Cardiac muscle cell (in vitro differentiated cells and primary cell): ENCODE measurements at places on chromosomes 11 and 22. TPM values are rescaled to one million over a fixed set of nuclear protein-coding genes. Genes with fewer than 3 reads are reported as not detected.

- H3K4me1 ChIP-seq, result no peaks in the 10 kb centered on the region
- H3K36me3 ChIP-seq, result no peaks in the 10 kb centered on the region
- no peak overlapping the region for H3K4me3 ChIP-seq
- H3K27ac ChIP-seq, result no peak overlapping the region
- H3K27me3 ChIP-seq, result no peaks in the 10 kb centered on the region
Observed at GRCh38 chr11:110174645-110175310, 81.6 kb downstream of the ZC3H12C start.

DNA sequence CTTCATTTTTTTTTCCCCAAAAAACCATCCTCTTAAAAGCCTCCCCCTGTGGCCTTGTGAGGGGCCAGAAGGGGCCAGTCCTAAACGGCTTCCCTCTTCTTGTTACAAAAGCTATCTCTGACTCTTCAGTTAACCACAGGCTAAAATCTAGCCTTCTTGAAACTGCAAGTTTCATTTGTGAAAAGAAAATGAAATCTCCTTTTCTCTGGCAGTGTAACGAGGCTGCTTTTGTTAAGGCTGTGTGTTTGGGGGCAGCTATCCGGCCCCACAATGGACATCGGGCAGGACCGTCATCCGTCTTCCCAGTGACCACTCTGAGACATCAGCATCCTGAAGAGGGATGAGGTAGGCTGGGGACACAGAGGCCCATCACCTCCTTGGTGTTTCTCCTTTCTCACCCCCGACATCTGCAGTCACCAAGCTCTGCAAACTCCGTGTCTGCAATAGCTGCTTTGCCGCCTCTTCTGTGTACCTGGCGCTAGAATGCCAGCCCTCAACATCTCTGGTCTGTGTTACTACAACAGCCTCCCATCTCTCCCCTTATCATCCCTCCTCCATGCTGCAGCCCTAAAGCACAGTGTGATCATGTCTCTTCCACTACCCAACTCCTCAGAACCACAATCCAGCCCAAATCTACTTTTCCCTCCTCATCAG lies 94.0 kb downstream of the RCN1 start:
- H3K36me3 ChIP-seq, result no peaks in the 10 kb centered on the region
- H3K27ac ChIP-seq, result no peak overlapping the region
- peaks cover 2% of the 10 kb centered on the region for H3K27me3 ChIP-seq
- no peak for DNase-seq

GAL gene
- 0.60 and 0.83 TPM in 2 replicates for total RNA-seq

UQCC3 gene
- total RNA-seq, result 13.0 and 18.8 TPM in 2 replicates

MGAT3 gene
- 31.4 and 38.0 TPM in 2 replicates for total RNA-seq
